ENCODE measurements at places on chromosomes 3 and 15. TPM values are rescaled to one million over a fixed set of nuclear protein-coding genes. Genes with fewer than 3 reads are reported as not detected.
A peak's percentile ranks its signal among the peaks of the same experiment; 100 is the strongest.

SLC12A1 gene
- total RNA-seq: not detected

SORD gene
- 66.4 TPM for total RNA-seq

ITIH3 gene
- total RNA-seq: not detected

GOLGA6L7 gene
- not detected for total RNA-seq

SLC28A2 gene
- total RNA-seq: not detected

LRRK1 gene
- total RNA-seq: 15.7 TPM

AP3B2 gene
- not detected for total RNA-seq

FLNB gene
- total RNA-seq: 361 TPM

- no peak for DNase-seq
- no peaks in the 10 kb centered on the region for H3K27me3 ChIP-seq
- H3K27ac ChIP-seq: no peak overlapping the region
- peaks cover 20% of the 10 kb centered on the region for H3K4me1 ChIP-seq
- H3K4me3 ChIP-seq: no peak overlapping the region
- no peaks in the 10 kb centered on the region for H3K36me3 ChIP-seq
Measured at GRCh38 chr15:63035253-63035652, 7.3 kb upstream of the TPM1 start.

DNA sequence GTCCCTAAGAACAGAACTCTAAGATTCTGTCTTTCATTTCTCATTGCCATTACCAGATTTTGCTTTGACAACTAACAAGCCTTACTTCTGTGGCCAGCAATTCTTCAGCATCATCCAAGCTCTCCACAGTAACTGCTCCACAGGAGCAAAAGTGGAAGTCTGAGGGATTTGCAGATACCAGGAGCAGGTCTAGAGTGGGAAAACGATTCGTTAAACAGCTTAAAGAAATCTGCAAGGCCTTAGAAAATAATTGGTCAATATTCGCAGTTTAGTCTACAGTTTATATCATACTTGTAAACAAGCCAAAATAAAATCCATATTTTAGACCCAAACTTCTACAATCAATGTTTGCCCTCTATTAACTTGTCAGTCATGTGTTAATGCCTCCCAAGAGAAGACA lies 24.1 kb downstream of the MYH15 start:
- no peak overlapping the region for H3K27ac ChIP-seq
- no peak overlapping the region for H3K4me3 ChIP-seq
- H3K4me1 ChIP-seq: no peaks in the 10 kb centered on the region
- H3K36me3 ChIP-seq: no peaks in the 10 kb centered on the region
- H3K27me3 ChIP-seq: no peaks in the 10 kb centered on the region

GRCh38 chr15:97654481-97655076 lies 305.9 kb upstream of the ARRDC4 start:
- no peak for DNase-seq
- no peaks in the 10 kb centered on the region for H3K27me3 ChIP-seq
- H3K4me1 ChIP-seq: no peaks in the 10 kb centered on the region
- H3K36me3 ChIP-seq: no peaks in the 10 kb centered on the region
- H3K4me3 ChIP-seq: no peak overlapping the region
- no peak overlapping the region for H3K27ac ChIP-seq

GRCh38 chr15:66655997-66656396 lies 46.0 kb upstream of the SMAD6 start:
- peaks cover 9% of the 10 kb centered on the region for H3K4me1 ChIP-seq
- H3K4me3 ChIP-seq: no peak overlapping the region
- no peaks in the 10 kb centered on the region for H3K27me3 ChIP-seq
- peak; percentile 60 for DNase-seq
- H3K36me3 ChIP-seq: no peaks in the 10 kb centered on the region

DNA sequence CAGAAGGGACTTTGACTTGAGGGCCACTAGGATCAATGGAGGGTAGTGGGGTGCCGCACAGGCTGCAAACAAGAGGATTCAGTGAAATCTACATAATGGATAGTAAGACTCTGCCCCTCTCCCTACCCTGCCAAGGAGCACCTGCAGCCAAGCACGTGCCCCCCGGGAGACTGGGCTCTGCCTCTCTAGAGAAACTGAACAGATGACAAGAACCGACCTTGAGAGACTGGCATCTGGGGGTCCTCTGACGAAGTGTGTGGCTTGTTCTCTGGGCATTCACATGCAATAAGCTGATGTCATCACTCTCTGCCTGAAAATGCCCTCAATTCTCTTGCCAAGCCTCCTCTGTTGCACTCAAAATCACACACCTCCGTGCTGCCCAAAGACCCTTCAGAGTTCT lies 132.3 kb downstream of the FAM43A start:
- H3K4me3 ChIP-seq: no peak overlapping the region
- H3K4me1 ChIP-seq: no peaks in the 10 kb centered on the region
- no peaks in the 10 kb centered on the region for H3K36me3 ChIP-seq
- no peak for DNase-seq

DNA sequence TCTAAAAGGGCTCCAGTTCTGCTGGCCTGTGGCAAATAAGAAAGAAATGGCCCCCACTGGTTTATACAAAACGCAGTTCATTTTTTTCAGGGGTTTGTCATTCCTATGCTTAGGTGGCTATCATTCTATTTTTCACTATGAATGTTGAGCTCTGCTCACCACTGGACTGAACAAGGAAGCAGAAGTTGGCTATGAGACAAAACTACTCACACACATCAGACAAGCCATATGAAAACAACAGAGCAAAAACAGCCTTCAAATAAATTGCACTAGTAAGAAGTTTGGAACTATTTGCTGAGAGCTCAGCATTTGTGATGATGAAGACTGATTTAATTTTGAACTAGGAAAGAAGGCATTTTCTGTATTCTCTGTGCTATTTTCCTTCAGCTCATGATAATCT lies 328.5 kb downstream of the MECOM start:
- H3K36me3 ChIP-seq: no peaks in the 10 kb centered on the region
- H3K4me3 ChIP-seq: no peak overlapping the region
- no peaks in the 10 kb centered on the region for H3K27me3 ChIP-seq
- DNase-seq: no peak
- H3K27ac ChIP-seq: no peak overlapping the region
- H3K4me1 ChIP-seq: peaks cover 49% of the 10 kb centered on the region

GRCh38 chr15:26890451-26890850 lies 23.6 kb downstream of the GABRA5 start:
- no peak overlapping the region for H3K4me3 ChIP-seq
- no peak overlapping the region for H3K27ac ChIP-seq
- DNase-seq: no peak
- no peaks in the 10 kb centered on the region for H3K4me1 ChIP-seq
- no peaks in the 10 kb centered on the region for H3K36me3 ChIP-seq
- no peaks in the 10 kb centered on the region for H3K27me3 ChIP-seq

All from PC-9 (cell line).